CD4-positive, alpha-beta T cell treated with Interleukin-10 for 1 hour (primary cell): ENCODE measurements at places on chromosomes 1 and 21.

GRCh38 chr1:157369808-157370521, 182.3 kb downstream of the FCRL5 start:
- peak; percentile 49 for DNase-seq

- DNase-seq, result peak; percentile 49
Observed at GRCh38 chr1:40389871-40390560, 16.5 kb downstream of the SMAP2 start.

GRCh38 chr1:64356636-64357256, 113.2 kb upstream of the CACHD1 start:
- no peak for DNase-seq

DNA sequence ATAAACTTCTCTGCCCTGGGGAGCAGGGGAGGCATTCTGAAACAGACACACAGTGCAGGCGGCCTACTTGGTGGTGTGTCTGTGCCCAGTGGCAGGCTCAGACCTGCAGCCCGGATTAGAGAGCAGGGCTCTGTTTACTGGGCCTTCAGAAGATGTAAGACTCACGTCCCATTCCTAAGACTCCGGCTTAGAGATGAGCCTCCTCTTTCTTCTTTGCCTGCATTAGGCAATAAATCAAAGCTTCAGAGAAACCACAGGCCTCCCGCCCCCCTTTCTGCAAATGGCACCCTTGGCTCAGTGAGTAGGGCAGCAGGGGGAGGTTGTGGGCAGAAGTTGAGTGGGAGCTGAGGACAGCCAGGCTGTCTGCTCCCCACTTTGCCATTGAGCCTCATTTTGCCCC, 35.8 kb downstream of the LGR6 start:
- no peak for DNase-seq

GRCh38 chr21:36473203-36473602, 6.7 kb downstream of the CLDN14 start:
- no peak for DNase-seq

DNA sequence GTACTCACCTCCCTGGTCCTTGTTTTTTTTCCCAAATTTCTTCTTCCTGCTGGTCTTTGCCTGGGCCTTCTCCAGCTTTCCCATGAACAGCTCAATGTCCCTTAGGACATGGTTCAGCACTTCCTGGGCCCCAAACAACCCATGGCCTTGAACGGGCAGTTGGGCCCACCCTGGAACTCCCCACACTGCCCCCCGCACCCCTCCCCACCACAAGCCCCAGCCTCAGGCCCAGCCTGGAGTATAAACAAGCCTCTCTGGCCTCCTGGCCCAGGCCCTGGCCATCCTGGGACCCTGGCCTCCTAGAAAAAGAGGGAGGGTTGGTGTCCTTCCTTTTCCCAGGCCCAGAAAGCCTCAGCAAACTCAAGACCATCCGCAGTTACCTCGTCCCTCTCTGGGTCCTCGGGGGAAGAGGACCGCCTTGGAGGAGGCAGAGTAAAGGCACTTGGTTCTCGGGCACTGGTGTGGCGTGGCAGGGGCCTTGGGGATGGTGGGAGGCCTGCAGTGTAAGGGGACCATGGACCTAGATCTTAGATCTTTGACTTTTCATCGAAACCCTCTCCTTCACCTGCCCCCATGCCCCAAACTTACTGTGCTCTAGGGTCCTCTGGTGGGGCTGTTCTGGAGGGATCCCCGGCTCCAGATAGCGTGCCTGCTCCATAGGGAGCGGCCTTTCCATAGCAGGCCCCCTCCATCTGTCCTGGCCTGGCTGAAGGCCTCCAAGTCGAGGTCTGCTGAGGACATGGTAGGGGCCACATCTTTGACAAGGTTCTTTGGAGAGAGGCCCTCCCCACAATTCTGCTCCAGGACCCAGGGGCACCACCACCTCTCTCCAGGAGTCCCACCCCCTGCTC, 5.6 kb downstream of the EPS8L3 start:
- DNase-seq, result no peak

DNA sequence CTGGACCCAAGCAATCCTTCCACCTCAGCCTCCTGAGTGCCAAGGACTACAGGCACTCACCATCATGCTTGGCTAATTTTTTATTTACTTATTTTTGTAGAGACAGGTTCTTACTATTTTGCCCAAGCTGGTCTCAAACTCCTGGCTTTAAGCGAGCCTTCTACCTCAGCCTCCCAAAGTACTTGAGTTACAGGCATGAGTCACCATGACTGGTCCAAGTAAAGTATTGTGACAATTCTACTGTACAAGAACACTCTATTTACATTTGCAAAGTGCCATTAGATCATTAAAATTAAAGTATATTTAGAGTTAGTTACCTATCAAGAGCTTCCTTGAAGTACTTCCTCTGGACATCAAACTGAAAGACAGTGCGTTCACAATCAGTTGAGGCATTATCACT, 44.8 kb downstream of the NRDC start:
- DNase-seq, result no peak

DNA sequence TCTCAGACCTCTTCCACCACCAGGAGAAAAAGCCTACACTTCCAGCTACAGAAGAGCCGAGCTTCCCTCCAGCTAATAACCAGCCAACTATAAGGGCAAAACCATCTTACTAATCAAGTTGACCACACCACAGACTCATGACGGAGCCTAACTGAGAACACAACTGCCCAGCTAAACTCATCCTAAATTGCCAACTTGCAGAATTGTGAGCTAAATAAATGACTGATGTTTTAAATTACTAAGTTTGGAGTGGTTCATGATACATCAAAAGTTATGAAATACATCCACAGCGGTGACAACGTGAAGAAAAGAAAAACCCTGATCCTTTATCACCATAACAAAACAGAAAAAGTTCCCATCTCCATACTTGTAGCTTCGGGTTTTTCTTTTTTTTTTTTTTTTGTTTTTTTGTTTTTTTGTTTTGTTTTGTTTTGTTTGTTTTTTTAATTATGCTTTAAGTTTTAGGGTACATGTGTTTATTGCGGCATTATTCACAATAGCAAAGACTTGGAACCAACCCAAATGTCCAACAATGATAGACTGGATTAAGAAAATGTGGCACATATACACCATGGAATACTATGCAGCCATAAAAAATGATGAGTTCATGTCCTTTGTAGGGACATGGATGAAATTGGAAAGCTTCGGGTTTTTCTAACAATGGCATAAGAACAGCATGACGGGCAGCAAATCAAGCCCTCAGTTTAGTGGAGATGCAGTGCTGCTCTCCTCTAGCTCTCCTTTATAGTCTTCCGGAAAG, 122.6 kb downstream of the PIGK start:
- no peak for DNase-seq

GRCh38 chr1:73475316-73475870, 722.6 kb downstream of the LRRIQ3 start:
- DNase-seq, result no peak

- DNase-seq, result no peak
Observed at GRCh38 chr21:30014886-30015285, 75.1 kb upstream of the GRIK1 start.

GRCh38 chr1:19338323-19338762, 26.2 kb downstream of the SLC66A1 start:
- no peak for DNase-seq

GRCh38 chr1:230545181-230545580, 97.1 kb upstream of the COG2 start:
- no peak for DNase-seq

GRCh38 chr1:244665771-244666217, 12.9 kb downstream of the DESI2 start:
- peak; percentile 11 for DNase-seq

DNA sequence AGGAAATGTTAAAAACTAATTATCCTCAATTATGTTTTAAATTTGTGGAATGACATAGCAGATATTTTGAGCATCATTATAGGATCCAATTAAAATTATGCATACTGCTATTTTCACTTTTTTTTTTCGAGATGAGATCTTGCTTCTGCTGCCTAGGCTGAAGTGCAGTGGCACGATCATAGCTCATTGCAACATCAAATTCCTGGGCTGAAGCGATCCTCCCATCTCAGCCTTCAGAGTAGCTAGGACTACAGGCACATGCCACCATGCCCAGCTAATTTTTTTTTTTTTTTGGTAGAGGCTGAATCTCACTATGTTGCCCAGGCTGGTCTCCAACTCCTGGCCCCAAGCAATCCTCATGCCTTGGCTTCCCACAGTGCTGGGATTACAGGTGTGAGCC, 11.3 kb upstream of the SLC1A7 start:
- DNase-seq, result no peak

DNA sequence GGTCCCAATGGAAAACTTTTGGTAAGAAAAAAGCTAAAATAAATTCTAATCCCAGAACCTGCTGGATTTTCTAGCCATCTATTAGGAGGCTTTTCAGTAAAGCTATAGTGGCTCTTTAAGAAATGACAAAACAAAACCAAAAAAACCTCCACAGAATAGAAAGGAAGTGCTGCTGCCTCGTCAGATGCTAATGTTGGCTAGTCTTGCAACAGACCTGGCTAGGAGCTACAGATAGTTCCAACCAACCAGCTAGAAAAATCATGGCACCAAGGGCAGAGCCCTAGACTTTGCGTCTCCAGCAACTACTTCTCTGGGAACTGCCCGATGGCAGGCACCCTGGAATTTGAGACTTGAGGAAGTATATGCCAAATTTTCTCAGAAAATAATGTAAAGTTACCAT, 7.6 kb downstream of the CD101 start:
- DNase-seq, result peak; percentile 28

- DNase-seq, result no peak
Observed at GRCh38 chr1:117685936-117686806, 80.3 kb downstream of the TENT5C start.

GRCh38 chr1:25898223-25899015, 7.8 kb downstream of the STMN1 start:
- DNase-seq, result no peak

GRCh38 chr1:115107516-115108260, 18.4 kb upstream of the TSPAN2 start:
- no peak for DNase-seq

GRCh38 chr1:8302081-8302956, 15.6 kb upstream of the SLC45A1 start:
- DNase-seq, result no peak

DNA sequence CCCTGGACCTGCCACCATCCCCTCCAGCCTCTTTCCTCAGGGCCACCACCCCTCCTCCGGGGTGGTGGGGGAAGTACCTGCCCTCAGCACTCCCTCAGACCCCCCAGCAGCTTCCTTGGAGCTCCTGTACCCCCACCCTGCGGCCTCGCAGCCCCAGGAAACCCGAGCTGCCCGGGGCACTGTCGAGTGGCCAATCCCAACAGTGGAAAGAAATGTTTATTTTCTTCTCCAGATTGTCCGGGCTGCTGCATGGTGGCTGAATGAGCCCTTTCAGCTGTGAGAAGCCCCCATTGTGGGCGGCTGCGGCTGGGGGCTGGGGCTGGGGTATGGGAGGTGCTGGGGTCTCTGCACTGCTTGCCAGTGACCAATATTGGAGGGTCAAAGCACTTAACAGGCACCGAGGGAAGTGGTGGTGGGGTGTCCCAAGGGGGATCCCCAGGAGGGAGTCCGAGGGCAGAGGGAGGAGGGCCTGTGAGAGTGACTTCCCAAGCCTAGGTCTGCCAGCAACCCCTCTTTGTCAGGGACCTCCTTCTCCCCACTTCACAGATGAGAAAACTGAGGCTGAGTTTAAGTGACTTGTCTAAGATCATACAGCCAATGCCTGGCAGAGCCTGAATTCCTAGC, 25.2 kb downstream of the RUNX3 start:
- no peak for DNase-seq

- no peak for DNase-seq
Observed at GRCh38 chr1:197961933-197962332, 44.8 kb downstream of the LHX9 start.

GRCh38 chr1:231663211-231663792, 36.7 kb downstream of the DISC1 start:
- no peak for DNase-seq

- no peak for DNase-seq
Observed at GRCh38 chr1:66147226-66147835, 354.6 kb downstream of the PDE4B start.

DNA sequence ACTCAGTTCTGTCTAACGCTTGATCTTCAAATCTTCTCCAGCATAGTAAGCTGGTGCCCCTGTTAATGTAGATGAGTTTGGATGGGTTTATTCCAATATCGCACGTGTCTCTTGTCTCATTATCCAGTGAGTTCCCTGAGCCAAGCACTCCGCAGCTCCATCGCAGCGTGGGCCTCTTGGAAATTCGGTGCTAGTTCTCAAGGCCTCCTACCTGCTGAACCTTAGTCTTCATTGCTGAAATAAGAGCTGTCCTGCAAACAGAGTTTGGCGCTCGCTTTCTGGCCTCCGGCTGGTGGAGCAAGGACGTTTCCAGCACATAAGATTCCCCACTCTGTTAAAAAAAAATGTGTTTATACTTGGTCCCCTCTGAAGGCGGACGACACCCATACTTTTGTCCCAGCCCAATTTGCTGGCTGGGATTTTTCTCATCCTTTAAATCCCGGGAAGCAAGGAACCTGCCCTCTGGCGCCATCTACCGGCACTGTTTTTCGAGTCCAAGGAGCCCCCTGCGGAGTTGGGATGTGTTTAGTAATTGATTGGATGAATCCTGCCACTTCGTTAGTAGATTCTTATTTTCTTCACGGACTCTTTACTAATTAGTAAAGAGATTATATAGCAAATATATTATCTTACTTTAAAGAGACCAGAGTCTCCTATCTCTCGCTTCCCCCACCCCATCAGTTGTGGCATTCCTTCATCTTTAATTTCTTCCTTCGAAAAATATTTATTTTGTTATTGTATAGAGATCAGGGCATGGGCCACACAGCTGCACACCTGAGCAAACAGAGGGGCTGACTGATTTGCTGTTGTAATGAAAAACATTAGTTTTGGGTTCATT, 14.7 kb downstream of the JUN start:
- DNase-seq, result peak; percentile 41

DNA sequence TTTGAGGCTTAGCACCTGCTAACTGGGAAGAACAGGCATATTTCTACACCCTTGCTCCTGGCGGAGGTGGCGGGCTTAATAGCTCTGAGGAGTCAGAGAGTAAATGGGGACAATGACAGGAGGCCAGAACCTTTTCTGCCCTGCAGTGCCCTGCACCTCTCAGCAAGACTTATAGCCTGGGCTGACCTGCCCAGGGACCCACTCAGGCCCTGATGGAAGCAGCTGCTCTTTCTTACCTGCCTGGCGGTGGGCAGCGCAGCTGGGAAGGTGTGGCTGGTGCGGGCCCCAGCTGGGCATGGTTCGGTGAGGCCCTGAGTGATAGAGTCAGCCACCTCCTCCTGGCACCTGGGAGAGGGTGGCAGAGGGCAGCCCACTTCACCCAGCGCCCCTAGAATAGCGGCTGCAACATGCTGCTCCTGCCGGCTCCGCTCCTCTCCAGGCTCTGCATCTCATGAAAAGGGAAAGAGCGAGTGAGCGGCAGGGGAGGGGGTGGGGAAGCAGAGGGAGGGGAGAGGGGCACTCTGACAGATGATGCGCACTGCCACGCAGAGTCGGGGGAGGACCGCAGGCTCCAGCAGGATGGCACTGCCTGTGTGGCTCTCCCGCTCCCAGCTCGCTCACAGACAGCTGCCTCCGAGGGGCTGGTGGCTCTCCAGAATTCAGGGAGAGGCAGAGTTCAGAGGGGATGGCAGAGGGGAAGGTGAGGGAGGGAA, at the start of gene RGS8:
Gene RGS8, minus strand, starts transcription at position 472 of the 713 bp plus-strand sequence. CDS start 14,938 bp downstream, outside the sequence.
- DNase-seq, result no peak
